ENCODE measurements at places on chromosomes 7 and 10. TPM values are rescaled to one million over a fixed set of nuclear protein-coding genes. Genes with fewer than 3 reads are reported as not detected.

The CNTNAP2 gene
- total RNA-seq = not detected

The HELLS gene
- 111 TPM for total RNA-seq

The SMKR1 gene
- 0.13 TPM for total RNA-seq

The ERCC6 gene
- total RNA-seq = 98.9 TPM
